ENCODE measurements at places on chromosomes 2 and 18.

DNA sequence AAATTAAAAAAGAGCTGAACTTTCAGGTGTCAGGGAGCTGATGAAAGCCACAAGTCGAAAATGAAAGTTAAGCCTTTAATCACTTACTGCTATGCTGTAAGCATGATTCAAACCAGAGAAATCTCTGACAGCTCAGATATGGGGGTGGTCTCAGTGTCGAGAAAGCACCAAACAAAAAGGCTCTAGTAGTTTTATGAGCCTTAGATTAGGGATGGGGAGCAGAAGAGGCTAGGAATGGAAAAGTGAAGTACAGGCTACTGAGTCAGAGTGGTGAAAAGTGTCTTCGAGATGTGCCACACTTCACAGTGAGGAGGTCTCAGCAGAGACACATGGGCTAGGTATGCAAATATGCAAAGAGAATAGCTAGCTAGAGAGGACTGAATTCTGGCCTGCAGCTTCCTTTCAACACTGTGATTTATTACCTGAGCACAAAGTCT lies 482.2 kb downstream of the SPAG16 start:
- no peak for DNase-seq

GRCh38 chr2:201254081-201254730 lies 6.1 kb upstream of the CASP8 start:
- DNase-seq = peak; percentile 64

- DNase-seq = no peak
Observed at GRCh38 chr2:207284556-207285472, 119.1 kb upstream of the KLF7 start.

- DNase-seq = no peak
Observed at GRCh38 chr2:180279581-180279980, 272.5 kb upstream of the CWC22 start.

DNA sequence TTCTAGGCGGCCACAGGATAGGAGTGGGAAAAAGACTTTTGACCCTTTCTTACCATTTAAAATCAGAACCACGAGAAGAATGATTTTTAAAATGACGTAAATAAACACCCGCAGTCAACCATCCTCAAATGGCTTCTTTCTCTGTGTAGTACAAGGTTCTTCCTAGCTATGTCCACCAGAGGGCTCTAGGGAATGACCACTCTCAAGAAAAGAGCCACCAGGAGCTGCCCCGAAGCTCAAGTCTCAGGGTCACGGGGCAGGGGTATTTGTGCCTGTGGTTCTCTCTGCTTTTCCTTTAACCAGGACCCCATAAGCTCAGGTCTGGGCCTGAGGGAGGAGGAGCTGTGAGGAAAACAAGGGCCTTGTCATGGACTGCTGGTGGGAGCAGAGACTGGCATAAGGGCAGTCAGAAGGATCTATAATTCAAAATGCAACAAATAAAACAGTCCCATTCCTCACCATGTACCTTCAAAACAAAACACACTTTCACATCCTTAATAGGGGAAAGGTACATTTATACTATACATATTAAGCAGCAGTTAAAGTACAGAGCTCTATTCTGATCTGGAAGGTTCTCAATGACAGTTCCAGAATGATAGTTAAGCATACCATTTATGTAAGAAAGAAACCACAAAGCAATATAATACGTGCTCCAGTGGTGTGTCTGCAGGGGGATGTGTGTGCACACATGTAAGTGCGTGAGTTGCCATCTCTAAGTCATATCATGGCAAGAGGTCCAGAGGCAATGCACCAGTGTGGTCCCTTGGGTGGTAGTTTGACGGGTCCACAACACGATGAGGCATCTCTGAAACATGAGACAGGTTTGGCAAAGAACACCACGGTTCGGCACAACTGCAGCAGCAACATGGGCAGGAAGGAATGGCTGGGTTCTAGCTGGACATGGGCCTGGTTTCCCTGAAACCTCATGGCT lies 18.6 kb downstream of the LYPD1 start:
- no peak for DNase-seq

Data from CD4-positive, alpha-beta T cell treated with Interleukin-4 for 4 hours (primary cell).